ENCODE measurements at places on chromosomes 1 and 21. TPM values are rescaled to one million over a fixed set of nuclear protein-coding genes. Genes with fewer than 3 reads are reported as not detected.

GLIS1 gene
- 0.04 TPM for total RNA-seq

LYST gene
- total RNA-seq: 0.63 TPM

ZNF670 gene
- 16.4 TPM for total RNA-seq

SLC30A2 gene
- 0.17 TPM for total RNA-seq

RXFP4 gene
- not detected for total RNA-seq

DEPDC1 gene
- total RNA-seq: 66.5 TPM

SPOCD1 gene
- 3.5 TPM for total RNA-seq

MYBPHL gene
- not detected for total RNA-seq

B3GALT5 gene
- 5.7 TPM for total RNA-seq

DPT gene
- total RNA-seq: not detected

NR1I3 gene
- not detected for total RNA-seq

Data from H7 (cell line).